ENCODE measurements at places on chromosomes 2 and 18. TPM values are rescaled to one million over a fixed set of nuclear protein-coding genes. Genes with fewer than 3 reads are reported as not detected.

The ALPP gene
- total RNA-seq, result not detected

- no peaks in the 10 kb centered on the region for H3K36me3 ChIP-seq
- H3K4me1 ChIP-seq, result no peaks in the 10 kb centered on the region
- DNase-seq, result no peak
- no peak overlapping the region for H3K27ac ChIP-seq
Measured at GRCh38 chr18:24120676-24121075, 18.2 kb upstream of the CABYR start.

DNA sequence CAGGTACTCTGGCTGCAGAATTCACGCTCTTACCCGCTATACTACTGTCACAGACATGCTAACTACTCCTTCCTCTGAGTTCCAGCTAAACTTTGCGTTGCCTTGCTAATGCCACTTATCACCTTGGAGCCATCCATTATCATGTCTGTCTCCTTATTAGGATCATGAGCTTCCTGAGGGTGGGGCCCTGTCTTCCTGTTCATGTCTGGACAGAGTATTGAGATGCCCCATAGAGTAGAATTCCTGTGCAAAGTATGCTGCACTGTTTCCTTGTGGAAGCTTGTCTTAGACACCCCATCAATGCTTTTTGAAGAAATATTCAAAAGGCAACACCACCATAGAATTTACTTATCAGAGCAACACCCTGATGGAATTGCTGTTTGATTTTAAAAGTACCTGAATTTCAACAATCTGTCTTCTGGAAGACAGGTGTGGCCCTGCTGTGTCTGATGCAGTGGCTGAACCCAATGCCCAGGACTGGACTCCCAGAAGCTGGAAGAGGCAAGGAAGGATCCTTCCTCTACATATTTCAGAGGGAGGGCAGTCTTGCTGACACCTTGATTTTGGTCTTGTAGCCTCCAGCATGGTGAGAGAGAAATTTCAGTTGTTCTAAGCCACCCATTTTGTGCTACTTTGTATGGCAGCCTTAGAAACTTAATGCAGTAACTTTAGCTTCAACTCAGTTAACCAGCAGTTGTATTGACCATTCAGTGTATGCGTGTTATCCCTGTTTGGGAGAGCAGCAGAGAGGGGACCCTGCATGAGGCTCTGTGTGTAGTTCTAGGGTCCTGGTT lies 5.6 kb downstream of the LAMA3 start:
- H3K36me3 ChIP-seq, result no peaks in the 10 kb centered on the region
- DNase-seq, result no peak
- H3K4me3 ChIP-seq, result no peak overlapping the region

DNA sequence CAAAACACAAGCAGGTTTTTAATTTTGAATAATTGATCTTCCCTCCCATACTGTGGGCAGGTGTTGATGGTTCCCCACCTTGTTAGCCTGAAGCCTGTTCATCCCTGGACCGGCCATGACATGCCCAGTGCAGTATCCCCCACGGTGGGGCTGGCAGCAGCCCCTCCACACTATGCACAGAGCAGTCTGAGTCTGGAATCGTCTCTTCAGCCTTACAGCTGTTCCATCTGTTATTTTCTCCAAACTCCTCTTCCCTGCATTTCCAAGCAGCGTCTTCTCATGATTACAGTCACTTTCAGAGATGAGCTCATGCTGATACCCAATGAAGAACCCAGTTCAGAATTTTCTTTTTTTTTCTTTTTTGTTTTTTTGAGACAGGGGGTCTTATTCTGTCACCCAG lies 68.2 kb downstream of the ADI1 start:
- H3K27ac ChIP-seq, result no peak overlapping the region
- H3K4me3 ChIP-seq, result no peak overlapping the region
- no peak for DNase-seq
- H3K4me1 ChIP-seq, result peaks cover 6% of the 10 kb centered on the region

The NPAS2 gene
- total RNA-seq, result 0.89 TPM

The ASPRV1 gene
- 3.8 TPM for total RNA-seq

- DNase-seq, result no peak
- H3K36me3 ChIP-seq, result no peaks in the 10 kb centered on the region
- H3K4me1 ChIP-seq, result no peaks in the 10 kb centered on the region
Measured at GRCh38 chr2:190443055-190443454, 34.9 kb downstream of the MFSD6 start.

- no peak overlapping the region for H3K27ac ChIP-seq
- H3K4me1 ChIP-seq, result no peaks in the 10 kb centered on the region
- no peaks in the 10 kb centered on the region for H3K27me3 ChIP-seq
- peak; percentile 35 for DNase-seq
- H3K4me3 ChIP-seq, result no peak overlapping the region
Measured at GRCh38 chr2:222610746-222611145, 45.1 kb downstream of the FARSB start.

DNA sequence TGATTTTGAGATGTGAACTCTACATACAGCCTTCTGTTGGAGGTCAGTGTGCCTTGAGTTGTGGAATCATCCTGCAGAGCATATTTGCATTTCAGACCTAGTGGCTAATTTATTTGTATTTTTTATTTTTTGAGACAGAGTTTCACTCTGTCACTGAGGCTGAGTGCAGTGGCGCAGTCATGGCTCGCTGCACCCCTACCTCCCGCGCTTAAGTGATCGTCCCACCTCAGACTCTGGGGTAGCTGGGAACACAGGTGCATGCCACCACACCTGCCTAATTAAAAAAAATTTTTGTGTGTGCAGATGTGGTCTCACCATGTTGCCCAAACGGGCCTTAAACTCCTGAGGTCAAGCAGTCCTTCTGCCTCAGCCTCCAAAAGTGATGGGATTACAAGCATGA lies 104.4 kb downstream of the ASXL3 start:
- H3K4me3 ChIP-seq, result no peak overlapping the region
- no peak overlapping the region for H3K27ac ChIP-seq
- peaks cover 6% of the 10 kb centered on the region for H3K36me3 ChIP-seq
- DNase-seq, result no peak
- H3K4me1 ChIP-seq, result peaks cover 8% of the 10 kb centered on the region

The CXCR4 gene
- 2.4 TPM for total RNA-seq

GRCh38 chr2:22692746-22693145 lies 692.2 kb upstream of the KLHL29 start:
- peaks cover 10% of the 10 kb centered on the region for H3K4me1 ChIP-seq
- no peak for DNase-seq
- H3K36me3 ChIP-seq, result no peaks in the 10 kb centered on the region
- H3K27ac ChIP-seq, result no peak overlapping the region
- H3K4me3 ChIP-seq, result no peak overlapping the region
- no peaks in the 10 kb centered on the region for H3K27me3 ChIP-seq

GRCh38 chr2:53670331-53670730 lies 97.3 kb upstream of the CHAC2 start:
- H3K4me1 ChIP-seq, result no peaks in the 10 kb centered on the region
- no peaks in the 10 kb centered on the region for H3K27me3 ChIP-seq
- DNase-seq, result no peak
- H3K4me3 ChIP-seq, result no peak overlapping the region

DNA sequence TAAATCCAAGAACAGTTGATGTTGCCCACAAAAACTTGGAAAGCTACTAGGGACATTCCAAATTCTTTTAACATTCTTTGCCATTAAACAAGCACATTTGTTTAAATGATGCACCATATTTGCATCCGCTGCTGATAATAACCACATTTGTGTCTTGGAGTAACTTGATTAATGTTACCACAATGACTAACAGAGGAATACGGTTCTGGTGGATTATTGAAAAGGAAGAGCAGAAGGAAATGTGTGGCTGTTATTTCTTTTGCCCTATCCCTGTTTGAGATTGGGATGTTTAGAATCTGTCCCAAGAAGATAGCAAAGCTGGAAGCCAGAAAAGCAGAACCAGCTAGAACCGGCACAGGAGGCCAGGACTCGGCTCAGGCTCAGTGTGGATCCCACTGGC lies 39.2 kb upstream of the RASGRP3 start:
- no peaks in the 10 kb centered on the region for H3K27me3 ChIP-seq
- H3K27ac ChIP-seq, result no peak overlapping the region
- H3K4me3 ChIP-seq, result no peak overlapping the region
- no peak for DNase-seq

The LIPG gene
- 1.5 TPM for total RNA-seq

The RAB6D gene
- not detected for total RNA-seq

Measured in cardiac muscle cell (in vitro differentiated cells and primary cell).